ENCODE measurements at places on chromosomes 12 and 14.

DNA sequence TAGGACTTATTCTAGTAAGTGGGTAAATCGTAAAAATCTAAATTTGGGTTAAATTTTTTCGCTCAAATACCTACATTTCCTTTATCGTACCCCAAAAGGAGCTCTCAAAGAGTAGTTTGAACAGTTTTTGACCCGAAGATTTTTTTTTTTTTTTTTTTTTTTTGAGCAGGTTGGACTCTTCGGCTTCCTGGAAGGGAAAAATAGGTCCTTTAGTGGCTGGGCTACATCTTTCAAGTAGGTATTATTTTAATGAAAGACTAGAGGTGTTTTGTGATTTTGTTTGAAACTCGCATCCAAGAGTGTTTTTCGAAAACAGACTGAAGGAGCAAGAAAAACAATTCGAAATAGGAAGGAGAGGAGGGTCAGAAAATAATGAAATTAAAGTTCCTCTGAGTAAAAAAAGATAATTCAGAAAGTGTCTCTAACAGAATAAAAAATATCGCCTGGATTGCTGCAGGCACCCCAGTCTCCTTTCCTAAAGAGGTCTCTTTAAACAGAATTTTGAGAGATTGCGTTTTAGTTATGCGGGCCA lies 6.0 kb downstream of the CDKN1B start:
- no peak for DNase-seq

- no peak for DNase-seq
Observed at GRCh38 chr14:96897184-96897583, 100.0 kb downstream of the VRK1 start.

GRCh38 chr12:100566887-100567637 lies 6.4 kb upstream of the GAS2L3 start:
- DNase-seq, result no peak

GRCh38 chr12:118238888-118239287 lies 103.0 kb downstream of the PEBP1 start:
- DNase-seq, result no peak

- DNase-seq, result no peak
Observed at GRCh38 chr12:109529691-109530640, 43.3 kb downstream of the MMAB start.

- no peak for DNase-seq
Observed at GRCh38 chr14:22210026-22210425, 379.0 kb downstream of the DAD1 start.

- DNase-seq, result no peak
Observed at GRCh38 chr12:15631007-15631715, 158.0 kb downstream of the EPS8 start.

DNA sequence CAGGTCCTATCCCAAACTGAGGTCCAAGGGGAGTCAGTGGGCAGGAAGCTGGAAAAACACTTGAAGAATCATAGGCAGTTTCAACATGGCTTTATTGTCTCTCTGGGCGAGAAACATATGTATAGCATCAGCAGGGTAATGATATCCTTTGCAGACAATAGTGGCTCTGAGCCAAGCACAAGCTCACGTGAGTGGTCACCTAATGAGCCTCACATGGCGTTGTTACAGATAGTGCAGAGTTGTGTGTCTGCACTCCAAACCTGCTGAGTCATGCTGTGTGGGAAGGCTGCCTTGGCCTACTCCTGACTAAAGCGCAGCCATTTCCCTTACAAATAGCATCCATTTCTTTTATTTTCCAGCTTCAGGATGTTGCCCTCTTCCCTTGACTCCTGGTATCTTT lies 105.2 kb upstream of the SYT1 start:
- DNase-seq, result no peak

DNA sequence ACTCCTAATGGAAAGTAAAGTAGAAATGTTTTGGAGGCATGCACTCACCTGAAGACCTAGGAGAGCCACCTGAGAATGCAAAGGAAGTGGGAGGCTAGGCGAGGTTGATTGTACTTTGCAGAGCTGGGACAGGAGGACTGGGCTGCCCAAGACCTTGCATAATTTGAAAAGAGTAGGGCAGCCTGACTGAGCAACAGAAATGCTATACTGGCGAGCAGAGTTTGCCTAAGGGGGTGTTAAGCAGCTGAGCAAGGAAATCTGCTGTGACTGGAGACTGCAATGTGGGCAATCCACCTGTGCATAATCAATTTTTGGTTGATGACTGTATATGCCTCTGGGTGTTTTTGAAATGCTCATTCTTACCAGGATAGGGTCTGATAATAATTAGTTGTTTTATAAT lies 834.1 kb downstream of the TRHDE start:
- no peak for DNase-seq

GRCh38 chr12:104748790-104749189 lies 209.3 kb downstream of the SLC41A2 start:
- no peak for DNase-seq

DNA sequence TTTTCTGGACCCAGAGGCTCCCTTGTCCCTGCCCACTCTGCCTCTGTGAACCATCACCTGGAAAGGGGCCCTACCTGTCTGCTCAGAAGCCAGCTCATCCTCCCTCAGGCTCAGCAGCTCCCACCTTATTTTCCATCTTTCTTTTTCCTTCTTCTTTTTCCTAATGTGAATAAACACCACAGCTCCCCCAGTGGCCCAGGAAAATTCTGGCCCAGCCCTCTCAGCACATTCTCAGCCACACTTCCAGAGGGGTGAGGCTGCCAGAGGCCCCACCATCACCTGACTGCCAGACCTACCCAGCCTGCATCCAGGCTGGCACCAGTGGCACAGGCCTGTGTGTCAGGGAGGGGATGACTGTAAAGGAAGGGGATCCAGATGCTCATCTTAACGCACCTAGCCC lies 23.0 kb downstream of the ZFHX2 start:
- no peak for DNase-seq

GRCh38 chr14:105086833-105087307 lies 21.6 kb upstream of the GPR132 start:
- DNase-seq, result peak; percentile 79

GRCh38 chr12:98724384-98725155 lies 79.5 kb downstream of the APAF1 start:
- no peak for DNase-seq

DNA sequence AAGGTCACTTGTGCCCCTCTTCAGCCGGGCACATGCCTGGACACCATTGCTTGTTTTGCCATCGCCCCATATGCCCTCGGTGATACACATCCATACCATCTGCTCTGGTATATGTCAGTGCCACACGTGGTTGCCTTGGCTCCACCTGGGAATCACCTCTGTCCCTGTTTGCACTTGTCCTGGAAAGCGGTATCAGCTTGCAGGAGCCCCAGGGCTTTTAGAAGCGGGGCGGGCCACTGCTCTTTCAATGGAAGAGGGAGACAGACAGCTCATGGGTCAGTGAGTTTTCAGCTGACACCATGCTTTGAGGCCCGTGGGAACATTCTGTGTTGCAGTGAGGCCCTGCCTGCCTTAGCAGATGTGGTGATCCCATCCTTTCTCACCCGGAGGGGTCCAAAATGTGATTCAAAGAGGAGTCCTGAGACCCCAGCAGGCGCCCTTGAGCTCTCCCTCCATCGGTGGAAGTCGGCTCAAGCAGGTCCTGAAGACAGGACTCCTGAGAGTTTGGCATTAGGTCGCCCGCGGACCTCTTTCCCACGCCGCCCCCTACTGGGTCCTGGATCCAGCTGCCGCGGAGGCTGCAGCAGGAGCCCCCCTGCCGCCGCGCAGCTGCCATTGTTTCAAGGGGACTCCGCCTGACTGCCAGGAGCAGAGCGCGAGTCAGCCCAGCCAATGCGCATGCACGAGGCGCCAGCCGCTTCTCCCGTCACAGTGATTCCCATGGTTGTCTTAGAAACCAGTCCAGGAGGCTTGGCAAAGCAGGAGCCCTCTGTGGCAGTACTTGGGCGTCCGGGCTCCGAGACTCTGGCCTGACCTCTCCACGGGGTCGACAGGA lies 773.2 kb upstream of the ALG10B start:
- no peak for DNase-seq

DNA sequence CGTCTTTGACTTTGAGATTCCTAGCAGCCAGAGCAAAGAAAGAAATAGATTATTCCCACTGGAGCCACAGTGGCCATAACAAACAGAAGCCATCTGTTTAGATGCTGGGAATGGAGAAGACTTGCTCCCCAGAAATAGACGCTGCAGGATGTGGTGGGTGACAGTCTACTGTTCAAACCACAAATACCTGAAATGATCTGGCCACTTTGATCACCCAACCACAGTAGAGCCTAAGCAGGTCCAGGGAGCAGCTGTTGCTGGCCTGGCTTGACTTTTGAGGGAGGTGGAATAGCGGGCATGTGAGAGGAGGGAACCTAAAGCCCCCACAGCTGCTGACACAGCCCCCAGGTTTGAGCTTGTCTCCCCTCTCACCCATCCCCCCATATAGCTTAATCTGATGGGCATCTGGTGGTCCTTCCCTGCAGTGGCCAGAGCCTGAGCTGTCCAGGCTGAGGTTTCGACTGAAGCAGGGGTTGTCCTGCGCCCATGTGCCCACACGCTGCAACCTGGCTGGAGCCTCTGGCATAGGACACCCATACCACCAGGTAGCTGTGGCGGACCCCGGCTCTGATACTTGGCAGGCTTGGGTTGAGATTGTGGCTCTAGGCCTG lies 38.7 kb downstream of the SH2B3 start:
- no peak for DNase-seq

GRCh38 chr14:104926619-104927431 lies 2.1 kb downstream of the PLD4 start:
- DNase-seq, result no peak

- no peak for DNase-seq
Observed at GRCh38 chr12:131460520-131460919, 250.4 kb upstream of the SFSWAP start.

Data from activated T-helper 1 cell treated with Interleukin-2 at 50 U/mL for 16 hours (primary cell).